RKO (cell line): ENCODE measurements at places on chromosomes 12 and 14.
A peak's percentile ranks its signal among the peaks of the same experiment; 100 is the strongest.

DNA sequence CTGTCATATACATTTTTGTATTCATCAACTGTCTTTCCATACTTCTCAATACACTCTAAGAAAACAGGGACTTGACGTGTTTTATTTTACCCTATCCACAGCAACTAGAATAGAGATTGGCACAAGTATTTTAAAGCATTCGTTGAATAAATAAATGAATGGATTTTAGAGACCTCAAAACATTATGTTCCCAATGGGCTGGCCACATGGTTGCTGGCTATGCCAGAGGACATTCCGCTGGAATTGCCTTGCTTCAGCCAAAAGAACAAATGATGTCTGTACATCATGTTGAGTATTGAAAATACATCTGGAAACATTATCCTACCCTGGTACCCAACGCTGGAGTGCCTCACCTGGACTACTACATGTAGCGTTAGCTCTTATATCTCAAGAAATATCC is 132.8 kb upstream of the RAP1B start:
- no peak for DNase-seq

GRCh38 chr14:73662487-73662943 is 17.7 kb downstream of the DNAL1 start:
- peak; percentile 96 for DNase-seq

GRCh38 chr12:81181691-81182090 is 103.8 kb downstream of the ACSS3 start:
- no peak for DNase-seq

GRCh38 chr12:12034344-12034743 is 36.4 kb upstream of the BCL2L14 start:
- no peak for DNase-seq

DNA sequence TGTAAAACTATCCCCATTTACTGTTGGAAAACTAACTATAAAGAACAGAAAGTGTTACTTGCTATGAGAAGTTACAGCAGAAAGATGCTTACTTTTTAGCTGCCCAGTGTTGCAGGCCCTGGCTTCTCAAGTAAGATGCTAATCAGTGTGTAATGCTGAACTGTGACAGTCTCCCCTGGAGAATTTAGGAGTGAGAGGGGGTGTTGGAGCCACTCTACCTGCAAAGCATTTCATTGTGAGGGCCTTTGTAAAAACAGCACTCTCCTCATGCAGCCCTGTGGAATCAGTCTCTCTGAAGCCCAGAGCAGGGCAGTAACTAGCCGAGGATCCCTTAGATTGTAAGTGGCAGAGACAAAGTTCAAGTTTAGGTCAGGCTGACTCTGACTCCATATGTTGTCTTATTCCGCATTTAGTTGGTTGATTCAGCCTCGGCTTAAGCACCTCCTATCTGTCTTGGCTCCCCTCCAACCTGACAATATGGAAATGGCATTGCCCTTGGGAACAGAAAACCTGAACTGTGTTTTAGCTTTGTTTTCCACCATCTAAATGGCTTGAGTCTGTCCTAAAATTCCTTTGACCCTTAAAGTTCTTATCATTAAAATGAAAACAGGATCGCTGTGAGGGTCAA is 141.3 kb downstream of the PRKCH start:
- peak; percentile 35 for DNase-seq
